ENCODE measurements at places on chromosomes 4 and X. TPM values are rescaled to one million over a fixed set of nuclear protein-coding genes. Genes with fewer than 3 reads are reported as not detected.

Gene GAGE12D
- polyA plus RNA-seq, result not detected

Gene SRPX2
- 4.5 TPM for polyA plus RNA-seq

Gene NXF2B
- not detected for polyA plus RNA-seq

Gene TLR6
- polyA plus RNA-seq, result 0.62 TPM

Gene USP51
- 3.4 TPM for polyA plus RNA-seq

GRCh38 chrX:132612821-132613564 lies 124.2 kb upstream of the MBNL3 start:
- no peaks in the 10 kb centered on the region for H3K4me1 ChIP-seq
- no peak overlapping the region for H3K27ac ChIP-seq
- no peaks in the 10 kb centered on the region for H3K36me3 ChIP-seq

GRCh38 chr4:10781805-10782204 lies 97.2 kb upstream of the CLNK start:
- no peak overlapping the region for H3K27ac ChIP-seq
- H3K27me3 ChIP-seq, result no peaks in the 10 kb centered on the region
- H3K36me3 ChIP-seq, result no peaks in the 10 kb centered on the region
- H3K4me1 ChIP-seq, result no peaks in the 10 kb centered on the region

DNA sequence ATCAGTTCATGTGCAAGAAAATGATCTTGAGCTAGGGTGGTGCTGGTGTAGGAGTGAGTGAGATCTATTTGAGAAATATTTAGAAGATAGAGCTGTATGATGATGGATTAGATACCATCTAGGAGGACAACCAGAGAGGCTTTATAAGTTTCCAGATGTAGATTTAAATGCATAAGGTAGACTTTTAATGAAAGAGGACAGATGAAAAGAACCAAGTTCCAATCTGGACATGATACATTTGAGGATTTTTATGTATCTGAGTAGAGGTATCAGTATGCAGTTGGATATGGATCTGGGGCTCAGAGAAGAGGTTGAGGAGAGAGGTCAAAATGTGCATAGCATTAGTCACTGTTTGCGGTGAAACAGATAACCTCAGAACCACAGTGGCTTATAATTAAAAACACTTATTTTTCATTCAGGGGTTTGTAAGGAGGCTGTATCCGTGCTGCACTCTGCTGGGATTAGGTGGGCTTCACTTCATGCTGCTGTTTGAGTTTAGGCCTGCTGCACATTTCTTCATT lies 348.7 kb downstream of the BMPR1B start:
- H3K27ac ChIP-seq, result no peak overlapping the region
- H3K27me3 ChIP-seq, result no peaks in the 10 kb centered on the region
- no peaks in the 10 kb centered on the region for H3K4me1 ChIP-seq
- no peak overlapping the region for H3K4me3 ChIP-seq

- H3K36me3 ChIP-seq, result peaks cover 14% of the 10 kb centered on the region
- H3K4me3 ChIP-seq, result no peak overlapping the region
- no peaks in the 10 kb centered on the region for H3K27me3 ChIP-seq
- H3K27ac ChIP-seq, result peak overlapping the region; percentile 96
These were observed 8.0 kb downstream of the IGFBP7 start for GRCh38 chr4:57102050-57102624.

DNA sequence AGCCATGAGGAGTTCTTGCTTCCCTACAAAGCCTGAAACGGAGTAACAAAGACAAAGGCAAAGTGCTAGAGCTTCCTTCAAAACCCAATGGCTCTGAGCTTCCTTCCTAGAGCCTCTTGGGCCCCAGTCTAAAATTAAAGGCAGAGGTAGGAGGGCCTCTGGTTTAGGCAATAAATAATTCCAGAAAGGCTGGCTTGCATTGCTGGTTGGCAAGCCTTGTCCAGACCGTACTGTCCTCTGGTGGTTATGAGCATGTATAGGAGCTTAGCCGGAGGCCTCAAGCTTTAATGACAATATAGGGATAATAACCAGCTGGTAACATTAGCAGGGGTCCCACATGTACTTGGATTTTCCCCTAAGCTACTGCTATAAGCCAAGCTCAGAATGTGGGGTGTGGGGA lies 237.3 kb downstream of the AR start:
- H3K27me3 ChIP-seq, result no peaks in the 10 kb centered on the region
- DNase-seq, result peak; percentile 35
- no peak overlapping the region for H3K27ac ChIP-seq
- no peak overlapping the region for H3K4me3 ChIP-seq
- peaks cover 4% of the 10 kb centered on the region for H3K4me1 ChIP-seq

All from kidney (tissue), 22 donors.